ENCODE measurements at places on chromosomes 11 and 22. TPM values are rescaled to one million over a fixed set of nuclear protein-coding genes. Genes with fewer than 3 reads are reported as not detected.
A peak's percentile ranks its signal among the peaks of the same experiment; 100 is the strongest.

DNA sequence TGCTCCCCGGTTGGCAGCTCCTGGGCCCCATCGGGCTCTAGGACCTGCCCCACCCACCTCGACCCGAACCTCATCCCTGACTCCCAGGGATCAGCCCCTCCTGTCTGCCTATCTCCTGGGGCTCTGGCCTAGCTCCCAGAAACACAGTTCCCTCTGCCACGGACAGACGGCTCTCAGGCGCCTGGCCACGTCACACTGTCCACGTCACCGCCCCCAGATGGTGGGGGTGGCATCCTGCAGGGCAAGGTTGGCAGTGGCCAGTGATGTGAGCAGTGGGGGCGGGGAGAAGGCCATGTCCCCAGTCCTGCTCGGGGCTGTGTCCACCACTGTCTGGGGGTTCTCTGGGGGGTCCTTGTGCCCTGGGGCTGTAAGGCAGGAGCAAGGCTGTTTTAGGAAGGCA, 29.2 kb downstream of the SYT7 start:
- no peak for DNase-seq

DNA sequence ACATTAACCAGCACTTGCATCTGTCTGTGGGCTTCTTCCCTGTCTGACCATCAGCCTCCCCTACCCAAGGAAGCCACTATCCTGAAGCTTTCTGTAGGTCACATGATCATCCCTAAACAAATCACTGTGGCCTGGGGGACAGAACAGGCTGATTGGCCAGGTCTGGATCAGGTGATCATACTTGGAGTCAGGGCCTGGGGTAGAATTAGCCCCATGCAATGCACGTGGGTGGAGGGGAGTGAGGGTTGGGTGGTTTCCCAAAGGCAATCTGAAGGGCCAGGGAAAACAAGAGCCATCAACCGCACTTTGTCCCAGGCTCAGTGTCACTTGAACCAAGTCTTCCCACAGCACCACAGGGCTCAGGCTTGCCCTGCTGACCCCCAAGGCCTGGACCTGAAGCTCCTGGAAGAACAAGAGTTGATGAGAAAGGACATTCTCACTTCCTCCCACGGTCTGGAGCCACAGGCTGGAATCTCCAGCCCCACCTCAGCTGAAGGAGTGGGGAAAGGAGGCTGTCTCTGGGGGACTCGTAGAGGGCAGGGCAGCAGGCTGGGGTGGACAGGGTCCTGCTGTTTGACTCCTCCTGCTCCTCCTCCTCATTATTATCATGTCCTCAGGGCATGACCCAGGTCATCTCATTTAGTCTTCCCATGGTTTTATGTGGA, 31.5 kb upstream of the TSPAN18 start:
- no peak for DNase-seq

- DNase-seq, result no peak
Measured at GRCh38 chr11:111194860-111195568, 50.5 kb upstream of the POU2AF2 start.

DNA sequence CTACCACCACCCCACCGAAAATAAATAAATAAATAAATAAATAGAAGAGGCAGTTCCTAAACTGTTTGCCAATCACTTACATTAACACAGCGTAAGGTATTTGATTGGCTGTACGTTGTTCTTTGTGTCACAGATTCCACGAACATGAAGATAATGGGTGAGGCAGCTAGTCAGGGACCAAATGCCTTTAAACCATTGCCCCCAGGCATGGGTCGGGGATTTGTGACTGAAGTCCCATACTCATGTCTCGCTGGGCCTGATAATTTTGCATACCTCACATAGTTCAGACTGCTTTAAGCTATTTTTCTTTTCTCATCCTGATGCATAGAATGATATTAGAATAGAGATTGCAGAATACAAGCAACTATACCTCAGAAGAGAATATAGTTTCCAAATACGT, 3.6 kb upstream of the CBL start:
- DNase-seq, result no peak

DNA sequence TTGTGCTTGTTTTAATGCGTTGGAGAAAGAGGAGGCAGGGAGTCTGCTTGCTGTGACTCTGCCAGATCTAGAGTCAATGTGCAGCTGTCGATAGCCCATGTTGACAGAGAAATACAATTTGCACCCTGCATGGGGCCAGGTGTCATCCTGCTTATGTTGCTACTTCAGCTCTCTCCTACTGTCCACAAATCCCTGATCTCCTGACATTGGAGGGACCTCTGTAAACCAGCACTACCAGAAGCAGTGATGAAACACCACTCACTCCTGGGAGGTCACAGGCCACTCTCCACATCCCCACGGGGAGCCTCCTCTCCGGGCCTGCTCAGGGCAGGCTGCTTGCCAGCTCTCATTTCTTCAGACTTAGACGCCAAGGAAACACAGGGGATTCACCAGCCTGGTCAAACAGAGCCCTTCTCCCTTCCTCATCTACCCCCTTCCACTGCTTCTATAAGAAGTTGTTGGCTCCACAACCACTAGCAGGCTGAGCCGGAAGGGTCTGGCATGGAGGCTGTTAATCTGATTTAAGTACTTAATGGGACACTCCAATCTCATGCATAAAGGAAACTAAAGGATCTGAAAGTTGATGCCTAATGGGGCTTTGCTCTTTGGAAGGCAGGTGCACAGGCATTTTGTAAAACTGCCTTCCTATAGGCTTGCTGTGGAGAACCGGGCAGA, 29.9 kb upstream of the CSNK2A3 start:
- no peak for DNase-seq

DNA sequence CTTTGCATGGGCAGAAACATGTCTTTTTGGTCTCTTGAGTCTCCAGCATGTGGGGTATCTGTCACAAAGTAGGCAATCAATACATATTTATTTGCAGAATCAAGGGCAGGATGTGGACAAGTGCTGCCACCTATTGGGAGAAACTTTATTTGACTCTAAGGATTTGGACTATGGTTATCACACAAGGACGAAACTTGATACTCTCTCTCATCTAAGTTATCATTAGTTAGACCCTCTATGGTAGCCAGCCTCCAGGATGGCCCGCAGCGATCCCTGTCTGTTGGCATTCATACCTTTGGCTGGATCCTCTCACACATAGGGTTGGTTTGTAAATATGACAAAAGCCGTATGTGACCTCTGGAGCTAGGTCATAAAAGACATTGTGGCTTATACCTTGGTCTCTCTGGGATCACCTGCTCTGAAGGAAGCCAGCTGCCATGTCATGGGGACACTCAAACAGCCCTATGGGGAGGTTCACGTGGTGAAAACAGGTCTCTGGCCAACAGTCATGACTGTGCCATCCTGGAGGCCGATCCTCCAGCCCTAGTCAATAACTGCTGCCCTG, 1.1 kb upstream of the FBXO7 start:
- DNase-seq, result no peak

The OR5P2 gene
- total RNA-seq, result not detected

DNA sequence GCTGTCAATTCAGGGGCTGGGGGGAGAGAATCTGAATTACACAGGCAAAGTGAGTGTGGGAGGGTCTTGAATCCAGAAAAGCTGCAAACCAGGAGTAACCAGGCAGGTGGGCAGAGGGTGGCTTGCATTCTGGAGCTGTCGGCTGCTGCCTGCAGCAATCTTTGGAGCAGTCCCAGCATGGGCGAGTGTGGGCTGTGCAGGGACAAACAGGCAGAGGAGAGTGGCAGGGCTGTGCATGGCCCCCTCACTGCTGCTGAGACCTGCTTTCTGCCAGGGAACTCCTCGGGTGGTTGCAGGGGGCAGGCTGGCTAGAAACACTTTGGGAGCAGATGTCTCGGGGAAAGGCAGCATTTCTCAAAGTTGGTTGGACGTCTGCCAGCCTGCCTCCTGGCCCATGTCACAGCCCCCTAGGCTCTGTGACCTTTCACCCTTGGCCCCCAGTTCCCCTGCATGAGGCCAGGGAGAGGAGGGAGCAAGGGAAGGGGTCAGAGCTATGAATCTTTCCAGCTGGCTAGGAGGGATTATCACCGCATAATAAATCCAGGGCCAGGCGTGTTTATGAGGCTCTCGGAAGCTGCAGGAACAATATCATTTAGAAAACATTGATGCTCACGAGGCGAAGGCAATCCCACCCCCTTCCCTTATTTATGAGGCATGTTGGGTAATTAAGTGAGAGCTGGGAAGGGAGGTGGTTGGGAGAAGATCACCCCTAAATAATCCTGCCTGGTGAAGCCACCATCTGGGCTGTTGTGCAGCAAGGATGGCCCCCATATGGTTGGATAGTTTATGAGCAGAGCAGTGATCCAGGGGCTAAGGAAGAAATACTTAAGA, 212.3 kb upstream of the NCAM1 start:
- DNase-seq, result no peak

DNA sequence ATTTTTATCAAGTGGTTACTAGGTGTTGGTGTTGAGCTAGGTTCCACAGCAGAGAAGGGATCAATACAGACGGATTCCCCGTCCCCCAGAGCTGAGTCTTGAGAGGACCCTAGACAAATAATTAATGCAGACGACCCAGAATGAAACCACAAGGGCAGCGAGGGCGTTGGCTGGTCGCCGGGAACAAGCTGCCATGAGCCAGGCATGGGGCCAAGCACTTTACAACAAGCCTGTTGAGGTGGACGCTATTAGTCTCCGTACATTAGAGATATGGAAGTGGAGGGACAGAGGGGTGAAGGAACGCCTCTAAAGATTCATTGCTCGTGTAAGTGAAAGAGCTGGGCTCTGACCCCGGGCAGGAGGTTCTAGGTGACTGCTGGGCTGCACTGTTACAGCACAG, 77.1 kb upstream of the EIF3D start:
- no peak for DNase-seq

The TRIM49D2 gene
- total RNA-seq, result not detected

The FZD4 gene
- total RNA-seq, result 49.1 TPM

The SLC22A25 gene
- total RNA-seq, result not detected

- no peak for DNase-seq
Measured at GRCh38 chr11:115606498-115607220, 102.4 kb upstream of the CADM1 start.

DNA sequence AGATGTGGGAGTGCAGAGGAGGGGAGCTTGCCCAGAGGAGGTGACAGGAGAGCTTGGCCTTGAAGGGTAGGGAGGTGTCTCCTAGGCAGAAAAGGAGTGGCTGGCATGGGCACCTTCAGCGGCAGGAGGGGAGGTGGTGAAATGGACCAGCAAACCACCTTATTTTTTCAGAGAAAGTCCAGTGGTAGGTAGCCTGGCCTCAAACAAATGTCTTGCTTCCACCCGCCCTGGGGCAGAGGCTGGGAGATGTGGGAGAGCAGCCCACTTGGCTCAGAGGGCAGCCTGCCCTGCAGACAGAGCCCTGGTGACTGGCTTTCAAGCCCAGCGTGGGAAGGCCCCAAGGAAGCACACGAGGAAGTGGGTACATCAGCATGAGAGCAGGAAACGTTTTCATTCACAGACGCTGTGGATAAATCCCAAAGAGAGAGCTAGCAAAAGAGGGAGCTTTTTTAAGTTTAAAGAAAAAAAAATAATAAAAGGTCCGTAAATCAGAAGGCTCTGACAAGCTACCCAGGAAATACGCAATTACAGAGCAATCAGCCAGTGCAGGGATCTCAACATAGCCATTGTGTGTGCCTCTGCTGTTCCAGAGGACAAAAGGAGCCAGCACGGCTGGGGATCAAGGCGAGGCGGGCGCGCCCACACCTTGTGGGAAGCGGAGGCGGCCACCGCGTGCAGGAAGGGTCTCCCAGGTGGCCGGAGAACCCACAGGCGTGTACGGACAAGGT, 238.7 kb upstream of the PLET1 start:
- DNase-seq, result no peak

The GGTLC2 gene
- total RNA-seq, result not detected

DNA sequence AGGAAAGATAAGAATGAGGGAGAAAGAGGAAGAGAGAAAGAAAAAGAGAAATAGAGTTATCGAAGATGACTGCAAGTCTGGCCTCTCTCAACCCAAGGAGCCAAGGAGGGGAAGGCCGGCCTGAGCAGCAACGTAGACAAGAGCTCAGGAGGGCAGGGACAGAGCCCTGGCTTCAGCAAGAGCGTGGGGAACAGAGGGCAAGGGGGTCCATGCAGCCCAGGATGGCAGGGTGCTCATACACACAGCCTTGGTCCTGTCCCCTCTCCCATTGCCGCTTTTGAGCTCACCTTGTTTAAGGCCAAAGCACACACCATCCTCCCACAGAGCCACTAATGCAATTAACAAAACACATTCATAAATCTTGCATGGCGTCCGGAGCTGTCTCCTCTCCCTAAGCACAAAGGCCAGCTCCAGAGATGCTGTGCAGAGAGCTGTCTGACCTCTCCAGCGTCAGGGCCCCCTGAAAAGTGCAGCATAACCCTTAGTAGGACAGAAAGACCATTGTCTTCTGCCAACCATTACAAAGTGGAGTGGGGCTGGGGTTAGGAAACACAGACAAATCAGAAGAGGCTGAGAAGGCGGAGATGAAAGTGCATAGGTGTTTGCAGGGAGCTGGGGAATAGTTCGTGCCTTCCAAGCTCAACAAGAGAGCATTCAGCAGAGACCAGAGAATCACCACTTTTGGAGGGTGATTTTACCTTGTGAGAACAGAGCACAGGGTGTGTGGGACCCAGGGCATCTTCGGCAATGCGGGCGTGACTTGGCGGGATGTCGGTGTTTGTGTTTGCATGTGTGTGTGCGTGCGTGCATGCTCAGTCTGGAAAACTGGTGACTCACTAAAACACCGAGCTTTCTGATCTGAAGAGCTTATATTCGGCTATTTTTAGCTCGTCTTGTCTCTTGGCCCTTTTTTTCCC, 28.2 kb upstream of the JAM3 start:
- DNase-seq, result peak; percentile 70

DNA sequence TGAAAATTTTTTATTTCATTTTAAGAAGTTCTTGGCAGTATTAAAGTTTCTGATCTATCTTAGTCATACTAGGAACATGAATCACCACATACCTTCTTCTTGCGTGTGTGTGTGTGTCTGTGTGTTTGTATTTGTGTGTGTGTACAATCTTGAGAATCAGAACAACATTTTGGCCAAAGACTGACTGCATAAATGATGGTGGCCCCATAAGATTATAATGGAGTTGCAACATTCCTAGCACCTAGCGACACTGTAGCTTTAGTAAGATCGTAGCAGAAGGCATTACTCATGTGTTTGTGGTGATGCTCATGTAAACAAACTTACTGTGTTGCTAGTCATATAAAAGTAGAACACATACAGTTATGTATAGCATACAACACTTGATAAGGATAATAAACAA, 205.4 kb downstream of the FAM76B start:
- no peak for DNase-seq

The ANGPTL5 gene
- 1.1 TPM for total RNA-seq

DNA sequence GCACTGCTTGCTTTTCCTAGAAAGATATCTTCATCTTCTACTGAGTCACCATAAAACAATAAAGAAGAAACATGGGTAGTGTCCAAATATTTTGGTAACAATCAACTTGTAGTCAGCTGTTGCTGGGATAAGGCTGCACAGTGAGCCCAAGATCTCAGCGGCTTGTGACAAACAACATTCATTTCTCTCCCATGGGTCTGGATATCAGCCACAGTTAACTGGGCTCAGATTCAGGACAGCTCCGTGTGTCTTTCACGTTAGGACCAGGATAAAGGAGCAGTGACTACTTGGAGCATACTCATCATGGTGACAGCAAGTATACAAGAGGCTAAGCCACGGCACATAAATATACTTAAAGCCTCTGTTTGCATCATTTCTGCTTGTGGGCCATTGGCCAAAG, 27.9 kb upstream of the GRK3 start:
- DNase-seq, result no peak

GRCh38 chr22:17875156-17875555, 100.9 kb upstream of the BID start:
- DNase-seq, result no peak

The TUBA8 gene
- total RNA-seq, result 2.8 TPM

Data from posterior vena cava (tissue), 2 donors.